CD8-positive, alpha-beta T cell (primary cell): ENCODE measurements at places on chromosomes 5 and 9. TPM values are rescaled to one million over a fixed set of nuclear protein-coding genes. Genes with fewer than 3 reads are reported as not detected.

The SAXO1 gene
- 0.03 TPM for total RNA-seq

The ANKRD31 gene
- total RNA-seq, result 0.89 TPM

The C9orf50 gene
- total RNA-seq, result not detected

The LCN1 gene
- total RNA-seq, result not detected

The FAT2 gene
- total RNA-seq, result not detected

GRCh38 chr5:159799701-159800100, 116.6 kb upstream of the ADRA1B start:
- no peak for DNase-seq

- DNase-seq, result peak; percentile 32
Observed at GRCh38 chr5:178435321-178436238, 154.6 kb downstream of the COL23A1 start.

GRCh38 chr9:87392086-87392485, 105.6 kb upstream of the DAPK1 start:
- DNase-seq, result no peak

GRCh38 chr5:30438785-30439184, 754.7 kb upstream of the CDH6 start:
- DNase-seq, result no peak

DNA sequence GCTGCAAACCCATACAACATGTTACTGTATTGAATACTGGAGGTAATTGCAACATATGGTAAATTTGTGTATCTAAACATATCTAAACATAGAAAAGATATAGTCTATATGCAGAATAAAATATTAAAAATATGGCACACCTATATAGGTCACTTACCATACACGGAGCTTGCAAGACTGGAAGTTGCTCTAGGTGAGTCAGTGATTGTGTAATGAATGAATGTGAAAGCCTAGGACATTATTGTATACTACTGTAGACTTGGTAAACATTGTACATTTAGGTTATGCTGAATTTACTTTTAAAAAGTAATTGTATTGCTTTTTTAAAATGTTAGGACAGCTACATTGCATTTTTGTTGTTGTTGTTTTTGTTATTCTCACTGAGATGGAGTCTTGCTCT, 968.8 kb downstream of the TLE1 start:
- DNase-seq, result no peak

DNA sequence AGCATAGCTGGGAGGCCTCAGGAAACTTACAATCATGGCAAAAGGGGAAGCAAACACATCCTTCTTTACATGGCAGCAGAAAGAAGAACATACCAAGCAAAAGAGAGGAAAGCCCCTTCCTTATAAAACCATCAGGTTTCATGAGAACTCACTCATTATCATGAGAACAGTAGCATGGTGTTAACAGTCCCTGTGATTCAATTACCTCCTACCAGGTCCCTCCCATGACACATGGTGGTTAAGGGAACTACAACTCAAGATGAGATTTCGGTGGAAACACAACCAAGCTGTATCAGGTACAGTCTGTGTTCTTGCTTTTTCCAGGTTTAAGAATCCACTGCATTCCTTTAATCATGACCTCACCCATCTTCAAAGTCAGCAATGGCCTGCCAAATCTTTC, 514.2 kb downstream of the KCTD16 start:
- DNase-seq, result no peak

DNA sequence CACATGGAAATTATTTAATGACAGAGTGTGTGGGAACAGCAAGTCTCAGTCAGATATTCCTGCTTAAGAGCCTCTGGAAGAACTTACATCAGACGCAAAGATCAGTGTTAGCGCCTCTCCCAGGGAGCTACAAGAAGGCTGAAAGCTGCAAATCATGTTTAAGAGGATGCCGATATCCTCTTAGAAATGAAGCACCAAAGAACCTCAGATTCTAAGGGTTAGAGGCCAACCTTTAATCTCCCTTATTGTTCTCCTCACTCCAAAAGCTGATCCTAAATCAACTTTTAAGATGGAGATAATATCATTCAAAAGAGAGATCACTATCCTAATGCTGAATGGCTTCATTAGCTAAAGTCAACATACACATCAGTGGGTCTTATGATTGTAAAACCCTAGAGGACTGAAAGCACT, 160.6 kb downstream of the NFIB start:
- DNase-seq, result no peak

DNA sequence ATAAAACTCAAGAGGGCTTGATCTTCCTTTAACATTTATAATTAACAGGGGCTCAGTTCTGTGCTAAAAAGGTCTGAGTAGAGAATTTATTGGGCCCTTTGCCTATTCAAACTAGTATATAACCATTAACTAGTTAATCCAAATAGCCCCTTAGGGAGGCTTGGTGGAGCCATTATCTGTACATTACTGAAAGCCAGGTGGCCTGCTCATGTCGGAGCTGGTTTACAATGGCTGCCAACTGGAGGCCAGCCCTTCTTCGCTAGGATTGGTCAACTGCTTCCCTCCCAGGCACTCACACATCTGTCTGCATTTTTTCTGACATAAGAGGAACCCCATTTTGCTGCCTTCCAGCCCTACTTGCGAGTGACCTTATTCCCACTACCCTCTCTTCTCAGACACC, 30.4 kb upstream of the NDFIP1 start:
- DNase-seq, result no peak

DNA sequence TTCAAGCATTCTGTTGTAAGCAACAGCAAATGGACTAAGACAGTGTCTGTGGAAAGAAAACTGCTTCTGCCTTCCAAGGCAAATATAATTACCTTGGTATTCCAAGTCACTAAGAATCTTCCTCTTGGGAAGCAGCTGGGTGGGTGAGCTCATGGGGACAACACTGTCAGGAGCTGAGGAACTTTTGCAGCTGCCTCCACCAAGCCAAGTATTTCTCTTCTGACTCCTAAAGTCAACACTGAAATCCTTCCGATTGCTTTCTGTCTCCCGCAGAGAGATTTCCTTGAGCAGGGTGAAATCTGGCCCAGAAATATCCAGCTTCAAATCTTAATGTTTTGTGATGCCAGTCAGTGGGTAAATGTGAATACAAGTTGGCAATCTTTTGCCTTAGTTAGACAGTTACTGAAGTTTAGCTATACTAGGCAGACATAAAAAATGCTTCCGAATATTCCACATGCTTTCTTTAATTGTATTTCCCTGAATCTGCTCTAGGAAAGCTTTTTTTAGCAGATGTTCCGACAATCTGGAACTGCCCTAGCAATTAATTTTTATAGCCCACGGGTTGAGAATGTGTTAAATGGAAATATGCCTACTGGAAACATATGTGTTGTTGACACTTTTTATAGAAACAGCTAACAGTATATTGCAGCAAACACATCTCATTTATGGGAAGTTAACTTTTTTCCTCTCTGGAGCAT, 369.9 kb upstream of the DAB2 start:
- DNase-seq, result no peak

DNA sequence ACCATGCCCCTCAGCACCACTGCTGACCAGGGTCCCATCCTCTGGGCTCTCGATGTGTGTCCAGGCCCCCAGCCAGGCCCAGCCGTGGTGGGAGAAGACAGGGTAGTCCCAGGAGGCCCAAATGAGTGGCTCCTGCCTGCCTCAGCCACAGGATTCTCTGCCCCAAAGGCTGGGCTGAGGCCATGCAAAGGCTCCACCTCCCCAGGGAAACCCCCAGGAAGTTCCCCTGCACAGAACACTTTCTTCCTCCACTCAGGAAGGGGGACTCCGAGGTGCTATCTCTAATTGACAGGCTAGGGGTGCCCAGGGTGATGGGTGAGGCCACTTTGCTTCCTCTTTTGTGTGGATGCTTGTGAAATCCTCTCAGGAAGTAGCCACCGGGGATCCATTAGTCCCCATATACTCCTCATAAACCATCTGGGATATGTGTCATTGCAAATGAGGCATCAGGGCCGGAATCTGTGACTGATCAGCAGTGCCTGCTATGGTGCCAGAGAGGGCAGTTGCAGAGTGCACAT, 23.1 kb upstream of the TDRD7 start:
- no peak for DNase-seq

DNA sequence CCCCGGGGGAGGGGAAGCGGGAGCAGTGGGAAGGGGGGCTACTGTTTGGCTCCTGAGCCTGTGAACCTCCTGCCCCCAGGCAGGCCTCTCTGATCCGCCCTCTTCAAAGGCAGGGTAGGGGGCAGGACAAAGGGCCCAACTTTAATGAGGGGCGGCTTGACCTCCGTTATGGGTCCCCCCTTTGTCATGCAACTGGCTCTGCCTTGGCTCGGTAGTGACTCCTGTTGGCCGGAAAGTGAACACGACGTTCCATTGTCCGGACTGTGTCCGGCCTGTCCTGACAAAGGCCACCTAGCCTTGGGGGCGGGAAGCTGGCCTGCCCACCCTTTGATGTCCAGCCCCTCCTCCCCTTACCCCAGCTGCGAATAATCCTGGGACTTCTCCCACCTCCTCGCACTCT, 1.3 kb downstream of the CDX1 start:
- DNase-seq, result no peak

- DNase-seq, result peak; percentile 4
Observed at GRCh38 chr9:104961238-104961637, 33.3 kb upstream of the ABCA1 start.

DNA sequence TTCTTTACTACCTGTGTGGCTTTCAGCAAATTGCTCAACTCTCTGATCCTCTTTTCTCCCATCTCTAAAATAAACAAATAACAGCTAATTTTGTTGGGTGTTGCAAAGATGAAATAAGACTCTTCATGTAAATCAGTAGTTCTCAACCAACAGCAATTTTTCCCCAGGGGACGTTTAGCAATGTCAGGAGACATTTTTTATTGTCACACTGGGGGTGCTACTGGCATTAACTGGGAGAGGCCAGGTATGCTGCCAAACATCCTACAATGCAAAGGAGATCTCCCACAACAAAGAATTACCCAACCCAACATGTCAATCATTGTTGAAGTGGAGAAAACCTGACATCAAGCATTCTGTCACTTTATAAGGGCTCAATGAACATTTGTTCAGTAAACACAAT, 19.7 kb downstream of the ADRA1B start:
- no peak for DNase-seq

DNA sequence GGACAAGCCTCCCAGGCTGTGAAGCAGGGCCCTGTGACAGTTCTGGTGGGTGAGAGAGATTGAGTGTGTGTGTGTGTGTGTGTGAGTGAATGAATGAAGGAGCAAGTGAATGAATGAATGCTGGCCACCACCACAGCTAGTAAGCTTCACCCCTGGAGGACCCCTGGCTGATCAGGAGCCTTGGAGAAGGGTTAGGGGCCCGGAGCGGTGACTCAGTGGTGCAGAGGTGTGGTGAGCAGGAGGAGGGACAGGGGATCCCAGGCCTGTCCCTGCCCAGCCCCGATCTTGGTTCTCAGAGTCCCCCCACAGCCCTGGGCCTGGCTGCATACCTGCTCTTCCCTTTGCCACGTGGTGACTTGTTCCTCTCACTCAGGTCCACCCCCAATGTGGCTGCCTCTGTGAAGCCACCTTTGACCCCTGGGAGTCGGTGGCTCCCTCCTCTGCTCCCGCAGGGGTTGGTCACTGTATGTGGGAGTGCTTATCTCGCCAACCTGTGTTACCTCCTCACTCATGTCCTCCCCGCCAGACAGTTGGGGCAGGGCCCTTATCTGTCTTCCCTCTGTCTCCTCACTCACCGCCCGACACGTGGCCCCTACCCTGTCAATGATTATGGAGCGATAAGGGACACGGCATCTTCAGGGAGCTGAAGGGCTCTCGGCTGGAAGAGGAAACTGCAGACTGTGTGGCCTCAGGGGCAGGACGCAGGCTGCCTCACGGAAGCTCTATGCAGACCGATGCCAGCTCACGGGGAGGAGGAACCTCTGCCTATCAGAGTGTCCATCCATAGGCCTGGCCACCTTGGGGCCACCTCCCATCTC, 99.9 kb upstream of the PITX1 start:
- no peak for DNase-seq

GRCh38 chr9:68763104-68763503, 58.1 kb downstream of the PIP5K1B start:
- DNase-seq, result no peak

GRCh38 chr5:156686380-156686779, 163.7 kb upstream of the PPP1R2B start:
- DNase-seq, result no peak

DNA sequence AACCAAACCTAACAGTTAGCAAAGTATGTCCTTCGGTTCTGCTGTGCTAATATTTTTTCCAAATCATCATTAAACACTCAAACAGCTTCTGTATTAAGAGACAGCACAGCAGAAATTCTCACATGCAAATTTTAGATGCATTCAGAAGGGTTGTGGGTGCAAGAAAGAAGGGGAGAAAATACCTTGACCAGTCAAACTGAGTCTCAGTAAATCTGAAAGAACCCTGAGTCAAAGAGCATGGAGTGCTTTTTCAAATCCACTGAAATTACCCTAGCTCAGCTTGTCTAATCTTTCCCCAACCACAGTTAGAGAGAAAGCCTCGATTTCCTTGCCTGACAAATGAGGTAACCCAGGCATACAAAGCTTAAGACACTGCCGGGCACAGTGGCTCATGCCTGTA, 55.1 kb downstream of the RETREG1 start:
- no peak for DNase-seq

- no peak for DNase-seq
Observed at GRCh38 chr9:131037335-131038255, 28.6 kb downstream of the LAMC3 start.

DNA sequence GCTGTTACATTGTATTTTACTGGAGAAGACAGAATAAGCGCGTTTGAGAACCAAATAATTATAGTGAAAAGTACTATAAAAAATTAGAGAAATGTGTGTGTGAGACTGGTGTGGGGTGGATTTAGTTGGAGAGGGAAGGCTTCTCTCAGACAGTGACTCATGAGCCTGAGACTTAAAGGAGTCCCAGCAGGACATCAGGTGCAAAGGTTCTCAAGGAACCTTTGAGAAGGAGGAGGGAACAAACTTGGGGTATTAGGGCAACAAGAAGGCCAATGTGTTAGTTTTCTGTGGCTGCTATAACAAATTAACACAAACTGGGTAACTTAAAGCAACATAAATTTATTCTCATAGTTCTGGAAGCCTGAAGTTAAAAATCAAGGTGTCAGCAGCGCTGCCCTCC, 4.9 kb downstream of the DDX4 start:
- no peak for DNase-seq

DNA sequence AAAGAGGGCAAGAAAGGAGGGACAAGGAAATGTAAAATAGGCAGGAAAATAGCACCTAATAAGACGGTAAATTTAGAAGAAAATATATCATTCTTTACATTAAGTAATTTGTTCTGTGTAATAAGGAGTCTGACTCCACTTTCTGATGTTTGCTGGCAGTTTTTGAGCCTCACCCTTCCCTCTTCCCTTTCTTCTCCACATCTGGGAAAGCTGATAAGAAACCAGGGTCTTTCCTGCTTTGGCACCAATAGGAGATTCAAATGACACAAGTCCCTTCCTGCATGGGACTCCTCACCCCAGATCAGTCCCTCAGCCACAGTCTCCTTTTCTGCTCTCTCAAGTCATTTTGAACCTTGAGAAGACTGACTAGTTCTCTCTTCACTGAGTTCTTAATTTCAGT, 31.2 kb upstream of the LECT2 start:
- no peak for DNase-seq

DNA sequence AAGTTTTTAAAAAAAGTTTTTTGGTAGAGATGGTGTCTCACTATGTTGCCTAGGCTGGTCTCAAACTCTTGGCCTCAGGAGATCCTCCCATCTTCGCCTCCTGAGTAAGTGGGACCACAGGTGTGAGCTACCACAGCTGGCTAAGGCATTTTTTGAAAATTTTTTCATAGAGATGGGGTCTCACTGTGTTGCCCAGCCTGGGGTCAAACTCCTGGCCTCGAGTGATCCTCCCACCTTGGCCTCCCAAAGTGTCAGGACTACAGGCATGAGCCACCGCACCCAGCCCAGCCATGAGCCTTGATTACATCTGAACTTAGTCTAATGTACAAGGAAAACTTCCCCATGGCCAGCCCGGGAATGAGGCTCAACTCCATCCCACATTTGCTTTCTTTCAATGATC, 77.5 kb upstream of the PCA3 start:
- no peak for DNase-seq
